ENCODE measurements at places on chromosomes 7 and 10.

DNA sequence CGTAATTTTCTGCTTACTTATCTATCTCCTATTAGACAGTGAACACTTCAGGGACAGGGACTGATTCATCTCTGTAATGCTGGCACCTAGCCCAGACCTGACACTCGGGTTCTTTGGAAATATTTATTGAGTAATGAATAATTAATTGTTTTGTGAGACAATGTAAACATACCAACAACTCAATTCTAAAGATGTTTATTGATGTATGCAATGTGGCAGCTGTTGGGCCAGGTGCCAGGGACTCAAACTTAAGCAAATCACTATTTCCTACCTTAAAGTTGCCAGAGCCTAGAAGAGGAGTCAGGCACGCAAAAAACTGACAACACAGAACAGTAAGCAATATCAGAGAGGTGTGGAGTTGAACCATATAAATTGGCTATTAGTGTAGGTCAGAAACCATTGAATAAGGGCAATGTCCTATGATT, 63.6 kb upstream of the BMPER start:
- DNase-seq, result no peak

DNA sequence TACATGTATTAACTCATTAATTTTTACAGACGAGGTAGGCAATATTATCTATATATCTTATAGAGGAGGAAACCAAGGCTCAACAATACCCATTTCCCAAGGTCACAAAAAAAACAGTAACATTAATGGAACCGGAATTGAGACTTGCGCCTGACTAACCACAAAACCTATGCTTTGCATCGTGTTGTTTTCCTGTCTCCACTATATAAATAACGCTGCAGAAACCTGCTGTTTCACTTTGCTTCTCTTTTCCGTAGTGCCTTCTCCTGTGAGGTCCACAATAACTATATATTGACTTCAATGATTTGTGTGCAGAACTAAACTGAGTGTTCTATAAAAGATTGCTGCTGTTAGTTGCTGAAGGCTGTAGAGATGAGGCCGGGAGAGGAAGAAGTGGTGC, 97.7 kb upstream of the RPA3 start:
- DNase-seq, result no peak

DNA sequence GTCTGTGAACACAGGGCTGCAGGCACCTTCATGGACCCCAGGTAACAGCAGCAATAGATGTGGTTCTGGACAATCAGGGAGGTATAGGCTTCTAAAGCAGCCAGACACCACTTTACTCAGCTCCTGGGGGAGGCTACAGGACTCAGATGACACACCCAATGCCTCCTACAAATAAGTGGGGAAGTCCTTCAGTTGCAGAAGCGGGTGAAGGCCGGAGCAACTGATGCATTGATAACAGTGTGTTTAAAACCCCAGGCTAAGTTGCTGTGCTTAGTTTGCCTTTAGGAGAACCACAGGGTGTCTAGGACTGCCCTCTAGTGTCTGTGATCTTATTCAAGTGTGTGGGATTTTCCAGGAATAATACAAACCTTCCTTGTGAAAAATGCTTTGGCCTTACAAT, 5.9 kb upstream of the ITGA8 start:
- no peak for DNase-seq

- DNase-seq, result no peak
These were observed 7.8 kb downstream of the LIPM start for GRCh38 chr10:88810196-88810961.

GRCh38 chr10:88090568-88091214, 227.3 kb downstream of the PTEN start:
- no peak for DNase-seq

DNA sequence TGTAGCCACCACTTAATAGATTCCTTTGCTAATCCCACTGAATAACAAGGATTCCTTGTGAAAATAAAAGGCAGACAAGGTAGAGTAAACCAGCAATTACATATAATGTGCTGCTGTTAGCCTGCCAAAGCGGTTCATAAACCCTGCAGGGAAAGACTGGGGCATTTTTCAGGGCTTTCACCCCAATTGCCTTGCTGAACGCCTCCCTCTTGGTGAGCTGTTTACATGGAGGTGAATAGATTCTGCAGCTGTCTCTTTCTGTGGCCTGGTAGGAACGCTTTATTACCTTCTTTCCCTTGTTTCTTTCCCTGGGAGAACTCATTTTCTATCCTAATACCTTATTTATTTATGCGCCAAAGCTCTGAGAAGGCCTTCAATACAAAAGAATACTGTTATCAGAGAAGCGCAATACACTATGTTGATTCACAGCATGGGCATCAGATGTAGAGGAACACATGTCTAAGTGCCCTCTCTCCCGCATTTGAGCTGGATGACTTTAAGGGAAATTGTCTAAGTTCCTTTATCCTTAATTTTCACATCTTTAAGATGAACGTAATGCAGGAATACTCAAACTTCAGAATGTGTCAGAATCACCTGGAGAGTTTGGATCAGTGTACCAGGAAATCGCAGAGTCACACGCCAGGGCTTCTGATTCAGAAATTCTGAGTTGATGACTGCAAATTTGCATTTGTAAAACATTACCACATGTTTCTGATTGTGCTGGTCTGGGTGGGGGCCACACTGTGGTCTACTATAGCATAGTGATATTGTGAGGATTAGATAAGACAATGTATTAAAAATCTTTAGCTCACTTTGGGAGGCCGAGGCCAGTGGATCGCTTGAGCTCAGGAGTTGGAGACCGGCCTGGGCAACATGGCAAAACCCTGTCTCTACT, 1203.8 kb downstream of the SORCS3 start:
- no peak for DNase-seq

GRCh38 chr7:1961701-1962276, 271.0 kb downstream of the MAD1L1 start:
- no peak for DNase-seq

GRCh38 chr10:12455766-12456165, 106.4 kb downstream of the CAMK1D start:
- no peak for DNase-seq

GRCh38 chr7:4273566-4274230, 408.4 kb upstream of the FOXK1 start:
- DNase-seq, result no peak

GRCh38 chr7:157471259-157472125, 134.7 kb downstream of the DNAJB6 start:
- no peak for DNase-seq

DNA sequence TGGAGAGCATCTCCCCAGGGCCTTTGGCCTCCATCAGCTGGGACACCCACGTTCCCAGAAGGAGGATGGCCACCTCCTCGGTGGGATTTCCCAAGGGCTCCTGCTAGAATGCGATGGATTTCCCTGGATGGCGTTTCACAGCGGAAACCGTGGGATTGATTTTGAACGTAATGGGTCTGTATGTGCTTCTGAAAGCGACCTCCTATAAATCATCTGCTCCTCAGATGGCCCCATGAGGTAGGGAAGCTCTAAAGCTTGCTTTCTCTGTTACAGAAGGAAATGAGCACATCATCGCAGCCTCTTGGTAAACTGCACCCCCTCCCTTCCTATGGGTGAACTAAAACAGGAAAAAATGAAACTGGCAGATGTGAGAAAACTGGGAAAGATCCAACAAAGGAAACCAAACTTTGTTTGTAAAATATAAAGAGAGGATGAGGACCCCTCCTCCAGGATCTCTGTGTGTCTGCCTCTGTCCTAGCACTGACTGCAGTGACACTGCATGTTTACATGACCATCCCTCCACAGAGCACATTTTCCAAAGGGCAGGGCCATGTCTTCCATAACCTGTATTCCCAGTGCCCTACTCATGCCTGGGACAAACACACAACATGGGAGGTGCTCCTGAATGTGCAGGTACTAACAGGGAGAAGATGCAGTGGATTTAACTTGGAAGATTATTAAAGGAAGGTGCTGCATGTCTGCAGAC, 57.6 kb downstream of the LYZL1 start:
- no peak for DNase-seq

GRCh38 chr7:32102432-32102873, 32.2 kb upstream of the PDE1C start:
- no peak for DNase-seq

GRCh38 chr7:115526278-115526677, 504.3 kb downstream of the TFEC start:
- DNase-seq, result no peak

DNA sequence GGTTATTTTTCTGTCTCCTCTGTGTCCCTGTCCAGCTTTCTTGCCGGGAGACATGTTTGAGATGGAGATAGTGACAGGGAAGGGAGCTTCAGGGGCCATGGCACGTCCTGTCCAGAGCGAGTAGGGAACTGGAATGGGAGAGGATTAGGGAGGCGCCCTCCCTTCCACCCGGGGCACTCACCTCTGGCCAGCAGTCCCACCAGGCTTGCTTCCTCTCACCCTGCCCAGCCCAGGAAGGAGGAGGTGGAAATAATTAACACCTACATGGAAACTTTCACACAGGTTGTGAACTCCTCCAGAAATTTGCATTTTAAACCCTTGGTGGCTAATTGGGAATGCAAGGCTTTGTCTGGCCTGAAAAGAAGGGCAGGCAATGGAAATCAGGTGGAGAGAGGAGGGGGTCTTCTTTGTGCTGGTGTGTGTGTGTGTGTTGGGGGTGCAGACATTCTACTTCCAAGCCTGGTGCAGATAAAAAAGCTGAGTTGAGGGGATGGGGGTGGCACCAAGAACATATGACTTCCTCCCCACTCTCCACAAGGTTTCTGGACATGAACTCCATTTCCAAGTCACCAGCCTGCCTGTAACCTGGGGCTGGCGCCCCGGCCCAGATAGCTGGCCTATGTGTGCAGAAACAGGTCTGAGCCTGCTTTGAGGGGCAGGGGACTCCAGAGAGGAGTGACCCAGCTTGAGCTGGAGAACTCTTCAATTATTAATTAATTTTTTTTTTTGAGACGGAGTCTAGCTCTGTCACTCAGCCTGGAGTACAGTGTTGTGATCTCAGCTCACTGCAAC, 199.4 kb downstream of the CYP26A1 start:
- no peak for DNase-seq

DNA sequence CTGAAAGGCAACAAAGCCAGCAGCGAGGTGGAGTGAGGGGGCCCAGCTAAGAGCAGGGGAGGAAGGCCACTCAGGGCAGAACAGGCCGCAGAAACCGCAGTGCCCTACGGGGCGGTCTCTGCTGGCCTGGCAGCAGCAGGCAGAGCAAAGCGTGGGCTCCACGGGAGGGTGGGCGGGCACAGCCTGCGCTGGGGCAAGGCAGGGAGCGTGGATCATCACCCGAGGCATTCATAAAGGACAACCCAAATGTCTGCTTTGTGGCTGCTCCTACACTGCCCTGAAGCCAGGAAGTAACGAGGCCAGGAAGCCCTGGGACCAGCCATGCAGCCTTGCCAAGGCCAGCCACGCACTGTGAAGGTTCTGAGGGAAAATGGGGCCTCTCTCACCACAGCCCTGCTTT, 127.5 kb downstream of the MAD1L1 start:
- DNase-seq, result no peak

DNA sequence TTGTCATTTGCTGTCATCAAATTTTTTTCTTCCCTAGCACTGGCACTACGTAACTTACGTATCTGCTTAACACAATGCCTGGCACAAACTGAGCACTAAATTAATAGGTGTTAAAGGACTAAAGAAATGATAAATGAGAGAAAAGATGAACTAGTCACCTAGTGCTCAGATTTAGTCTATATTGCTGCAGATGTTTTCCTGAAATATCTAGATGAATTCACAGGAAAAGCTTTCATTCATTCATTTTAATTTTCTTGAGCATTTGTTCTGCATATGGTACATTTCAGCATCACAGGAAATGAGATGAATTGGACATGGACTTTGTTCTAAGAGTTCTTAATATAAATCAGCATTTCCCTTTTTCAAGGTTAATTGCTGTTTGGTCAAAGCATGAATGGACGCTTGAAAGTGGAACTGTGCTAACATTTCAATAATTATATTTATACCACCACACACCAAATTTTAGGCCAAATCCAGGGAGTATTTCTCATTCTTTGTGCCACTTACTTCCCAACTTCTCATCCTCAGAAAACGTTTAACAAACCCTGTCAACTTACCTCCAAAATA, 163.2 kb upstream of the MDFIC start:
- DNase-seq, result no peak

GRCh38 chr7:17142831-17143541, 155.5 kb upstream of the AHR start:
- no peak for DNase-seq

- DNase-seq, result no peak
These were observed 128.4 kb downstream of the DNAJB6 start for GRCh38 chr7:157464971-157465886.

DNA sequence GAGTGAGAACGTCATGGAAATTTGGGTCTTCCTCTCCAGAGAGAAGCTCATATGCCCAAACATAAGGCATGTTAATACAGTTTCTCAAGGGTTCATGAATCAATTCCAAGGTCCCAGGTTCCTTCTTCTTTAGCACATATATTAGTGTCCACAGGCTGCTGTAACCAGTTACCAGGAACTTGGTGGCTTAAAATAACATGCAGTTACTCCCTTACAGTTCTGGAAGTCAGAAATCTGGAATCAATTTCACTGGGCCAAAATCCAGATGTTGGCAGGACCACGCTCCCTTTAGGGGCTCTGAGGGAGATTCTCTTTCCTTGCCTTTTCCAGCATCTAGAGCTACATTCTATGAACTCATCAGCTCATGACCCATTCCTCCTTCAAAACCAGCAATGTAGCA, 64.8 kb downstream of the MRC1 start:
- no peak for DNase-seq

GRCh38 chr10:106825576-106826364, 338.7 kb downstream of the SORCS1 start:
- no peak for DNase-seq

GRCh38 chr7:12727455-12728191, 40.2 kb downstream of the ARL4A start:
- no peak for DNase-seq
